ENCODE measurements at places on chromosomes 12 and 14.
A peak's percentile ranks its signal among the peaks of the same experiment; 100 is the strongest.

DNA sequence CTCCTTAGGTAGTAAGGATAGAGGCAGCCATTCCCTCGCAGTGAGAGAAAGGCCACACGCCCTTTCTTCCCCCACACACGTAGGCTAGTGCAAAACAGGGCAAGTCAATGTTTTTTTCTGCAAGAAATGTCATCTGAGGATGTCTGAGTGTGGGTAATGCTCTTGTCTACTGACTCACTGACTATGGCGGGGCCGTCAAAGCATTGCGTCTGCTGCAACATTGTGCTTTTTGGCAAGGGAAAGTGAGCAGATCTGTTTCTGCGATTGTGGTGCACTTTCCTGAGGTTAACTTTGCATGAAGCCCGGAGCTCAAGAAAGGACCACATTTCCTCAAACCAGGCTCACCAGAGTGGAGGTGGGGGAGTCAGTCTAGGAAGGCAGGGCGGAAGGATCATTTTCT lies 181.6 kb upstream of the GZMB start:
- DNase-seq = no peak

DNA sequence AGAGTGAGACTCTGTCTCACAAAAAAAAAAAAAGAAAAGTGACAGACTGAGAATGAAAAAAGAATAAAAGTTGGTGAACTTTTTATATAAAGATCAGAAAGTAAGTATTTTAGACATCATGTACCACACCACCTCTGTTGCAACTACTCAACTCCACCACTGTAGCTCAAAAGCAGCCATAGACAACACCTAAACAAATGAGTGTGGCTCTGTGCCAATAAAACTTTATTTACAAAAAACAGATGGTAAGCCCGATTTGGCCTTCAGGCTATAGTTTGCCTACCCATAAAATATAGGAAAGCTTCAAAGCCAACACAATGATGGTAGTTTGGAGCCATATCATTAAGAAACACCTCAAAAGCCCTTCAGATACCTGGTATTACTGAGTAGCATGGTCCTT lies 154.5 kb upstream of the FOXN3 start:
- no peak for DNase-seq

GRCh38 chr12:106195621-106196027 lies 52.2 kb downstream of the CKAP4 start:
- DNase-seq = no peak

DNA sequence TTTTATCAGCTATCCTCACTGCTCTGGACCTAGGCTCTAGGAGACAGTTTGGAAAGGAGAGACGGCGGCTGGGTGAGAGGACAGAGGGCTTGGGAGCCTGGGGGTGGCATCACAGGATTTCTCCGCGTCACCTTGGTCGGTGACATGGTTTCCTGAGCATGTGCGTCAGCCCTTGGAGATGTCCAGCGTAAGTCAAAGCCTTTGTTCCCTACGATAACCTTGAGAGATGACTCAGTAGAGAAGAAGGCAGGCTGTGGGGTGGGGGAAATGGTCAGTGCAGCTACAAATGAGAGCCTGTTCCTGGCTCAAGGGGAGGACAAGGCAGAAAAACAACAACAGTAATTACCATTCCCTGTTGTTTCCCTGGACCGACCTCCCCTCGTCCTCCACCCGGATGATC lies 90.2 kb upstream of the TBX3 start:
- DNase-seq = no peak

- no peak for DNase-seq
Observed at GRCh38 chr12:2804393-2805142, 7.9 kb upstream of the ITFG2 start.

DNA sequence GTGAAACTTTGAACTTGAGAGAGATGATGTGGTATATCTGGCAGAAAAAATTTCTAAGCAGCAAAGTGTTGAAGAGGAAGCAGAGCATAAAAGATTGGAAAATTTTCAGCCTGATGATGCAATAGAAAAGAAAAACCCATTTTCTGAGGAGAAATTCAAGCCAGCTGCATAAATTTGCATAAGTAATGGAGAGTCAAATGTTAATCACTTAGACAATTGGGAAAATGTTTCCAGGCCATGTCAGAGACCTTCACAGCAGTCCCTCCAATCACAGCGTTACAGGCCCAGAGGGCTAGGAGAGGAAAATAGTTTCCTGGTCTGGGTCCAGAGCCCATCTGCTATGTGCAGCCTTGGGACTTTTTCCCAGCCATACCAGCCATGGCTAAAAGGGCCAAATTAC lies 469.0 kb upstream of the FOXG1 start:
- DNase-seq = no peak

GRCh38 chr14:31945074-31945613 lies 132.0 kb upstream of the ARHGAP5 start:
- DNase-seq = no peak

DNA sequence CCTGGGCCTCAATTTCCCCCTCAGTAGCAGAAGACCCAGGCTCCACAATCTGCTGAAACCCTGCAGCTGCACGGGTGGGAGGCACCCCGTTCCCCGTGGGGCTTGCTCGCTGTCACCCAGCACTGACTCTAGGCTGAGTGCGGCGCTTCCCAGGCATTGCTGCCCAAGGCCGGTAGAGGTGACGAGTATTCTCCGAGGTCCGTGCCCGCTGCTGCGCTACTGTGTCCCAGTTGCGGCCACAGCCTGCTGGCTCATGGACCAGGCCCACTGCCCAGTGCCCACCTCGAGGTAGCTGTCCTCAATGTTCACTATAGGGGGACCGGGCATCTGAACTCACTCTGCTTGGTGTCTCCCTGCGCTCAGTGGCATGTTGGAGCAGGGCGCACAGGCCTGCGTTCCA lies 74.7 kb downstream of the GSC start:
- no peak for DNase-seq

GRCh38 chr14:71713016-71713415 lies 219.2 kb upstream of the RGS6 start:
- no peak for DNase-seq

DNA sequence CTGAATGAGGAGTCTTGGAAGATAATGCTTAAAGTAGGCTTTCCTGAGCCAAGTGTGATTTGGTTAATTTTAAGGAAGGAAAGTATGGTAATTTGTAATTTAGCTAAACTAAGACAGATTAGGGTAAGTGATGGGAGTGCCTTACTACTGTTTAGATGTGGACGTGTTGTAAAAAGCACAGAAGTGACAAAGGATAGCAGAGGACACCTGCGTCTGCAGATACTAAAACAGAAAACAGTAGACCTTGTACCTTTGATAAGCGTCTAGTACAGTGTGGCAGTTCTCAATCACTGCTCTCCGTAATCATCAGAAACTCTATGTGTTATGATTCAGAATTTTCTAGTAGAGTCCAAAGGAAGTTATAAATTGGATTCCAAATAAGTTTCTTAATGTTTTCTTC lies 58.0 kb downstream of the MIA2 start:
- no peak for DNase-seq

- DNase-seq = no peak
Observed at GRCh38 chr14:70425354-70425753, 8.5 kb upstream of the SYNJ2BP start.

- no peak for DNase-seq
Observed at GRCh38 chr12:122309564-122310121, 43.3 kb upstream of the VPS33A start.

DNA sequence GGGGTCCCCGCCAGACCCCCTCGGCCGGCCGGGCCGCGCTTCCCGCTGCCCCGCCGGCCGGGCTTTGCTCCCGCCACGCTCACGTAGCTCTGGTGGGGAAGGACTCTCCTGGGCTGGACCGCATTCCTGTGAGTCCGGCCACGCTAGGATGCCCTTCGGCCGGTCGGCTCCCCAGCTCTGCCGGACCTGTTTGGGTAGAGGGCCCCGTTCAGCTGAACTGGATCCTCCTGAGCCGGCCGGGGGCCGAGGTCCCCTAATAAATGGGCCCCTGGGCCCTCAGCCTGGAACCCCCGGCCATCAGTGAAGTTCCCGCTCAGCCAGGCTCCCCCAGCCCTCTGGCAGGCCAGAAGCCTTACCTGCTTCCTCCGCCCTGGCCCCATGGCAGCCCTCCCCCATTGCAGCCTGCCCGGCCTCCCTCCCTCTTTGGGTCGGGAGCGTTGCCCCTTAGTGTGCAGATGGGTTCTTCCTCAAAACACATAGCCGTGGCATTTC lies 593 bp downstream of the UNC119B start:
- DNase-seq = peak; percentile 22

DNA sequence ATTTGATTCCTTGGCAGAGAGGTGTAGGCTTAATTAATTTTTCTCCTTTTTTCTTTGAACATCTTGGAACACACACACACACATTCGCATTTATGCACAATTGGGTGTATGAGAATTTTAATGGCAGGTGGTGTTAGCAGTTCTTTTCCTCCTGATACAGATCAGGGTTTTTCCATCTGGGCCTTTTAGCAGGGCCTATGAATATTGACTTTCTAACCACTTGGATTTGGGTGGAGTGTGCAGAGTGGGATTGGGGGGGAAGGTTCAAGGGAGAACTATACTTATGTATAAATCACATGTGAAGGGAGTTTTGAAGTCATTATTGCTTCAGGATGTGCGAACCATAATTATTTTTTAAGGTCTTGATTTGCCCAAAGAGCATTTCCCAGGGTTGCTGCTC lies 28.9 kb downstream of the NTF3 start:
- DNase-seq = no peak

DNA sequence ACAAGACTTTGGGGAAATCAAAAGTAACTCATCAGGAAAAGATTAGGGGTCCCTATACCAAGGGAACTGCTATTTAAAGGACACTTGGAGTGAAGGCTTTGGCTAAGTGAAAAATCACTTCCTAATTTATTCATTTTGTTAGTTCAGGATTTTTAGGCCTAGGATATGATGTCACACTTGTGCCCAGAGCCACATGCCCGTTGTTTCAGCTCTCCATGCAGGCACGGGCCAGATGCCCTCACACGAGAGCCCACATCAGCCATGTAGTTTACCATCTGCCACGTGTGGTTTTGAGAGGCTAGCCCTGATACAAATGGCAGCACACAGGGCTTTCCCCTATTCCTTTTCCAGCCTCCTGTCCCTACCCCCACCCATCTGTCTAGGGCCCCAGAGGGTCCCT lies 11.9 kb upstream of the LRP1-AS start:
- DNase-seq = no peak

DNA sequence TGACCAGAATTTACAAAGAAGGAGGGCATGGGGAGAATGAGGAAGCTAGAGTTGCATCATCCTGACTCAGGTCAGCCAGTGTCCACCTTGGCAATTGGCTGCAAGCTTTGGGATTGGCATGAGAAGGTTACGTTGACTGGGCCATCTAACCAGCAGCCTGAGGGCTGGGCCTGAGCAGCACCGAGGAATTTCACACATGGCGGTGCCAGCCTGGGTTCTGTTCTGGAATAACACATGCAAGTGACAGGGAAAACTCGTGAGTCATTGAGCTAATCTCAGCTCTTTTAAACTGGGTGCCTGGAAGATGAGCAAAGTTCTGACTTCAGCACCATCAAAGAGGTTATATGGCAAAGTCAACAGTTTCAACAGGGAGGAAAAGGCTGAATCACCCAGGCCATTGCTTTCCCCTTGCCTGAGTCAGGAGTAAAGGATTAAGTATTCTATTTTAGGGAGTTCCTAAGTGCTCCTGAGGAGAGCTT lies 543.2 kb upstream of the TBX3 start:
- no peak for DNase-seq

- no peak for DNase-seq
Observed at GRCh38 chr12:14965221-14965620, 3.8 kb upstream of the ARHGDIB start.

- DNase-seq = peak; percentile 14
Observed at GRCh38 chr12:12032260-12032791, 38.4 kb upstream of the BCL2L14 start.

DNA sequence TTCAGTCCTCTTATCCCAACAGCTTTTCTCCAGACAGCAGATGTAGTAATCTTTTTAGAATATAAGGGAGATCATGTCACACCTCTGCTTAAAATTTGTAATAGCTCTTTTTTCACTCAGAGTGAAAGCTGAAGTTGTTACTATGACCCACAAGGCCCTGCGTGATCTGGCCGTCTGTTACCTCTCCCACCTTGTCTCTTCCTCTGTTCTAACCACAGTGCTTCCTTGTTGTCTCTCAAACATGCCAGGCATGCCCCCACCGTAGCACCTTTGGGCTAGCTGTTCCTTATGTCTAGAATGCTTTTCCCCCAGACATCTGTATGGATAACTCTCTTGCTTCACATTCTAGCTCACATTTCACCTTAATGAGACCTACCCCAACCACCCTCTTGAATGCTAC lies 6.5 kb downstream of the NECAP1 start:
- peak; percentile 29 for DNase-seq

DNA sequence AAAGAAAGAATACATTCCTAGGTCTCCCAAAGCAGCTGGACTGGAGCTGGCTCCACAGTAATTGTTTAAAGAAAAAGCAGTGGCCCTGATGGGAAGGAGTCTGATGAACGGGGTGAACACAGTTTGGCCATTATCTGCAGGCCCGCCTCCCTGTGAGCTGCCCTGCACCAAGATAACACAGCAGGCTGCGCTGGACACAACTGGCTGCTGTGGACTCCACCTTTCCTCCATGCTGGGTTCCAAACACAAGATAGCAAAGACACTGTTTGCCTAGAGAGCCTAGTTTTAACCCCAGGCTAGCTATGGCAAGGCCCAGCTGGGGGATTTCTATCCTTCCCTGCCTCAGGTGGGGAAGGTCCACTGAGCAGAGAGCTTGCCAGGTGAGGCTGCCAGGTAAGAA lies 34.6 kb downstream of the ZFP36L1 start:
- DNase-seq = no peak

- DNase-seq = no peak
Observed at GRCh38 chr12:77402716-77403115, 337.3 kb upstream of the E2F7 start.

- DNase-seq = no peak
Observed at GRCh38 chr12:1080520-1081223, 89.6 kb downstream of the ERC1 start.

GRCh38 chr14:89056394-89056793 lies 231.9 kb downstream of the TTC8 start:
- no peak for DNase-seq
